ENCODE measurements at places on chromosomes 2 and 18. TPM values are rescaled to one million over a fixed set of nuclear protein-coding genes. Genes with fewer than 3 reads are reported as not detected.

Gene GALNT3
- 20.2 TPM for polyA plus RNA-seq

Gene PAX8
- polyA plus RNA-seq: 474 TPM

Gene RAB6C
- polyA plus RNA-seq: 0.75 TPM

Gene HOXD10
- 220 TPM for polyA plus RNA-seq

Gene KATNAL2
- 14.1 TPM for polyA plus RNA-seq

Gene NBAS
- 67.3 TPM for polyA plus RNA-seq

Gene MAP2
- polyA plus RNA-seq: 42.7 TPM

Gene NTSR2
- not detected for polyA plus RNA-seq

Gene RGPD3
- polyA plus RNA-seq: 0.12 TPM

Gene HOXD1
- polyA plus RNA-seq: 10.1 TPM

Gene ARHGEF4
- 6.6 TPM for polyA plus RNA-seq

Gene CDCA7
- 46.8 TPM for polyA plus RNA-seq

Gene CPLX4
- polyA plus RNA-seq: 0.13 TPM

Gene RGPD4
- polyA plus RNA-seq: 0.03 TPM

Gene FSIP2
- polyA plus RNA-seq: 4.1 TPM

Gene FAP
- polyA plus RNA-seq: 12.8 TPM

Gene SCN2A
- polyA plus RNA-seq: 2.7 TPM

Gene OSBPL6
- 7.6 TPM for polyA plus RNA-seq

Gene DNER
- polyA plus RNA-seq: 67.2 TPM

Gene TTL
- 50.5 TPM for polyA plus RNA-seq

Gene POLE4
- 44.1 TPM for polyA plus RNA-seq

Gene CEBPZ
- 89.4 TPM for polyA plus RNA-seq

Gene SIX3
- not detected for polyA plus RNA-seq

Gene GRB14
- 62.5 TPM for polyA plus RNA-seq

Gene PAIP2B
- 21.6 TPM for polyA plus RNA-seq

Measured in left kidney (tissue), 8 donors.